ENCODE measurements at places on chromosomes 7 and 10.

GRCh38 chr10:184911-185310 is 49.7 kb downstream of the ZMYND11 start:
- peak; percentile 65 for DNase-seq

DNA sequence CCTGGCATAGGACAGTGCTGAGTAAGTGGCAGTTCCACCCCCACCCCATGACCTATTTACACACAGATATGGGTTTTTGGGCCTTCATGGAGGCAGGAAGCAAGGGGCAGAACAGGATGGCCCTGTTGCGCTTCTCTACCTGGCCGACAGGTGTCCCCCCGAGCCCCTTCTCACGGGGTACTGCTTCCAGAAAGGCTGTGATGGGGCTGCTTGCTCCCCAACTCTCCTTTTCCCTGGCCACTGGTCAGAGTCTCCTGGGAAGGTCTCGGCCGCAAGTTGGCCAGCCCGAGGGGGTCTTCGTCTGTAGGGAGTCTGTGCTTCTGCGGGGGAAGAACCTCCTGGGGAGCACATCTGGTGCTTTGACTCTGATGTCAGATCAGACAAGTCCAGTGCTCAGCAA is 139.8 kb upstream of the TNS3 start:
- no peak for DNase-seq

DNA sequence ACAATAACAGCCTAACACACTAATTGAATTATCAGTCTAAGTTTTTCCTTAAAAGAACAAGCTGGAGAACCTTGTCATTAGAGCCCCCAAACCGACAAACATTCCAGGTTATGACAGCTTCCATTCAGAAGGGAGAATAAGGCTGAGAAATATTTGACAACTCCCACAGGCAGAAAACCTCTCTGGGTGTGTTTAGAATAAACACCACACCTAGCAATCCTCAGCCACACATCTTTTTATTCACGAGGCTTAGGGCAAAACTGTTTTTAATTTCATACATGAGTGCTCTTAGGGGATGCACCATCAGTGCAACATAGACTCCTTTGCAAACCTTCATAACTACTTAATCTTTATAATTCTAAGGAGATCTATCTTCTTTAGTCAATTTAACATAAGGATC is 24.2 kb downstream of the STN1 start:
- no peak for DNase-seq

DNA sequence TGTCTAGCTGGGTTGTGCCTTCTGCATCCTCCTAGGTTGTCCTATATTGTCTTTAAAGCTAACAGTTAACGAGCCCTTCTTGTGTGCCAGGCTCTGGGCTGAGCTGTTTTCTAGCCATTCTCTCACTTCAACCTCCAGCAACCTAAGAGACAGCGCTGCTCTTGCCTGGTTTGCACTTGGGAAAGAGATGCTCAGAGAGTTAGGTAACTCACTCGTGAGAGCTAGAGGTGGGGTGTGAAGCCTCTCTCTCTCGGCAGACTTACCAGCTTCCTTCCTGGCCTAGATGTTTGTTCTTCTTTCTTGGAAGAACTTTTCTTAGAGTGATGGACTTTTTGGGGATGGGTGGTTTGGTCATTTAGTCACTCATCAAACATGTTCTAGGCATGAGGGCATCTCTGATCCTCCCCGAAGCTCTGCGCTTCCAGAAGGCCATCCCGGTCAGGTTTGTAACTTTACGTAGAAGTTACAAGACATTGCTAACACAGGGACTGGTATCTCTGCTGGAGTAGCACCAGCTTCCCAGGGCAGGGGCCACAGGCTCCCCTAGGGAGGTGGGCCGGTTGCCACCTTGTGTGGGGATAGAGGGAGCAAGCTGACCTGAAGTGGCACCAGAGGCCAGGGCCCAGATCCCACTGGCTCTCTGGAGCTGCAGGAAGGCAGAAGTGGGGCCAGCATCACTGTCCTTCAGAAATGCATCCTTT is 14.3 kb downstream of the TSPAN15 start:
- no peak for DNase-seq

DNA sequence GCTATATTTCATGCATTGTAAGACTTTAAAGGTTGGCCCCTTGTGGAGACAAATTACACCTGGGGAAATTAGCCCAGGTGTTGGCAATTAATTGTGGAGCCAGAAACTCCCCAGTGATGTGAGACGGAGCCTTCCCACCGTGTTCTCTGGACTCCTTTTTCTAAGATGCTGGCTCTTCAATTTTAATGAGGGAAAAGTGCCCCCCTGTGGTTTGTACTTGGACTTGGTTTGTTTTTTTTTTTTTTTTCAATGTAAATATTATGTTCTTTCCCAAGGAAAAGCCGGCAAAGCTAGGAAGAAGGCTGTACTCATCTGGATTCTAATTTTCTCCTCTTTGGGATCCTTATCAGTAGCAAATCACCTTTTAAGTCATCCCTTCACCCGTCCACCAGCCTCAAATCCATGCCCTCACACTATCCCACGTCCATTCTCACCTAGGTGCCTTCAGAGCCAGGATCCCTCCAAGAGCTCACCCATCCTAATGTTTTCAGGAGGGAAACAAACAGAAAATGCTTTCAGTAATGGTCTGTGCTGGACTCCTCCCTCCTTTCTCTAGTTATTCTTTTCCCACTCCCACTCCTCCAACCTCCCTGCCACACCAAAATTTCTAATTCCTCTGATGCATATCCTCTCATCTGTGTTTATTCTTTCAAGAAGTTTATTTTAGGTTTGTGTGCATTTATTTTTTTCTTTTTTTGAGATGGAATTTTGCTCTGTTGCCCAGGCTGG is 20.4 kb upstream of the ST8SIA6 start:
- DNase-seq: peak; percentile 23

GRCh38 chr10:129416956-129417765 is 49.9 kb upstream of the MGMT start:
- DNase-seq: peak; percentile 20
